ENCODE measurements at places on chromosomes 2 and 18. TPM values are rescaled to one million over a fixed set of nuclear protein-coding genes. Genes with fewer than 3 reads are reported as not detected.
A peak's percentile ranks its signal among the peaks of the same experiment; 100 is the strongest.

- H3K36me3 ChIP-seq: no peaks in the 10 kb centered on the region
- H3K27me3 ChIP-seq: no peaks in the 10 kb centered on the region
- no peak for DNase-seq
- no peak overlapping the region for H3K27ac ChIP-seq
- H3K4me1 ChIP-seq: no peaks in the 10 kb centered on the region
Observed at GRCh38 chr18:34077599-34077998, 147.1 kb downstream of the NOL4 start.

DNA sequence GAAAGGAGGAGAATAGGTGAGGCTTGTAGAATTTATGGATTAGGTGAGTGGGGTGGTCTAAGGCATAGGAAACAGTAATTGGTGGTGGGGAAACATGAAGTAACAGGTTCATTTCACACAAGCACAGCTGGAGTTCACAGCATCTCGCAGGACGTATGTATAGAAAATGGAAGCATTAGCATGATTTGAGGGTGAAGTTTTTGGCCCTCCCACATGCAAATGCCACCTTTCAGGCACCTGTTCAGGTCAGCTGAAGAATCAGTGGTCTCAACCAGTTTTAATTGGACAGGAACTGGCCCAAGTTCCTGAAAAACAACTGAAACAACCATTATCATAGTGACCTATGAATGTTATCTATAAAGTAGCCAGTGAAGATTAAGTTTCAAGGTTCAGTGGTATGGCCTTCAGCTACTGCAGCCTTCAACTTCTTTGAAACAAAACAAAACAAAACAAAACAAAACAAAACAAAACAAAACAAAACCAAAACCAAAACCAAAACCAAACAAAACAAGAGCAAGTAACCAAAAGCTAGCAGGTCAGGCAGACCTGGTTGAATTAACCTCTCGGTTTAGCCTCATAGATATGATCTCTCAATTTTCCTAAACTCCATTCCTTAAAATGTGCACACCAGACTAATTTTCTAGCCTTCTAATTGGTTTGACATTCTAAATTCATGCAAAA lies 102.1 kb upstream of the SPHKAP start:
- no peak overlapping the region for H3K4me3 ChIP-seq
- H3K4me1 ChIP-seq: no peaks in the 10 kb centered on the region
- H3K36me3 ChIP-seq: no peaks in the 10 kb centered on the region
- no peak overlapping the region for H3K27ac ChIP-seq
- no peak for DNase-seq

DNA sequence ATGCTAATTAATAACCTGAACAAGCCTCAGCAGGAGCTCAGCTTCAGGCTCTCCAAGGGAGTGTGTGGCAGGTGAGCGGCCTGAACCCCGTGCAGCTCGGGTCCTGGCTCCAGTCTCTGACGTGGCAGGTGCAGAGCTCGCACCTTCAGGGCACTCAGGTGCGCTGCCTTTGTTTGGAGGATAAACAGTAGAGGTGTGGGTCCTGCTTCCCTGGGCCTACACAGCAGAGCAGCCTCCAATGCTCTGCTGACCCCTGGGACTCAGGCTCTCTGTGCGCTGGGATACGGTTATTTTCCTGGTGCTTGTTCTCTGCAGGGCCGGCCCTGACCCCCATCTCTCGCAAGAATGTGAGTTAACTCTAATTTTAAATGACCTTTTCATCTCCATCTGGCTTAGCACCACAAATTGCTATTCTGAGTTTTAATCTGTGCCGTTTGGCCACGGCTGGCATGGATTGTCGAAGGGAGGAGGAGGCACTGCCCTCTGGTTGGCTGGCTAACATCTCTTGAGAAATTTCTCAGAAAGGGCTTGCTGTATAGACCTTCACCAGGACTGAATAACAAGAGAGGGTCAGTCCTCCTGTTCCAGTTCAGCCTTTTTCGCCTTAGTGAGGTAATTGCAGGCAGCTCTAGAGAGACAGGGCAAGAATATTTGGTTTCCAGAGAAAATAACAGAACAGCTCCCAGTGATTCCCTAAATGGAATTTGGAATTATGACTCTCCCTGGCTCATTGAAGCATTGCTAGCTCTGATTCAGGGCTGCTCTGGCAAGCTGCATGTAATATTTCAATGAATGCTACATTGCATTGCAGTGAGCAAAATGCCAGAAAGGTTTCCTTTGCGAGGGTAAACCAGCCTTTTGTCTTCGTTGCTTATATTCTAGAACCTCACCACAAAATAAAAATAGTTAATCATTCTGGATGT lies 161.8 kb downstream of the DCDC2C start:
- no peaks in the 10 kb centered on the region for H3K27me3 ChIP-seq
- no peak for DNase-seq
- H3K4me1 ChIP-seq: no peaks in the 10 kb centered on the region

DNA sequence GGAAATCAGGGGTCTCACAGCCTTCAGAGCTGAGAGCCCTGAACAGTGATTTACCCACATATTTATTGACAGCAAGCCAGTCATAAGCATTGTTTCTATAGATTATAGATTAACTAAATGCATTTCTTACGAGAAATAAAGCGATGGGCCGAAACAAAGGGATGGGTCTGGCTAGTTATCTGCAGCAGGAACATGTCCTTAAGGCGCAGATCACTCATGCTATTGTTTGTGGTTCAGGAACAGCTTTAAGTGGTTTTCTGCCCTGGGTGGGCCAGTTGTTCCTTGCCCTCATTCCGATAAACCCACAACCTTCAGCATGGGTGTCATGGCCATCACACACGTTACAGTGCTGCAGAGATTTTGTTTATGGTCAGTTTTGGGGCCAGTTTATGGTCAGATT lies 36.4 kb downstream of the TANC1 start:
- H3K4me3 ChIP-seq: no peak overlapping the region
- H3K4me1 ChIP-seq: no peaks in the 10 kb centered on the region
- H3K36me3 ChIP-seq: no peaks in the 10 kb centered on the region
- no peak for DNase-seq

DNA sequence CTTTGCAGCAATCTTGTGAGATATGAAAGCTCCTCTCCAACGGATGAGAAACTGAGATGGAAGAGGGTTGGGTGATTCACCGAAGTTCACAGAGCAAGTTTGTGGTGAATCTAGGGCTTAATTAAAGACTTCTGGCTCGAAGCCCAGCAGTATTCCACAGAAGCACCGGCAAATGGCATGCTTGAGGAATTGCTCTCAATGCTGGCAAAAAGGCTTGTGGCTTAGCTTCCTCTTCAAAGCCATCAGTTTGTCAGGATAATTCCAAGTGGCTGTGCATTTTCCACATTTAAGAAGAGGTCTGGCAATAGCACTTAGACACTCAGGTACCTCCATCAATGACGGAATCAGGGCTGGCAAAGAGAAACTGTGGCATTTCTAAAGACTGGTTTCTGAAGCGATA lies 98.7 kb upstream of the SLC66A3 start:
- peaks cover 30% of the 10 kb centered on the region for H3K27me3 ChIP-seq
- DNase-seq: no peak
- no peak overlapping the region for H3K27ac ChIP-seq
- no peak overlapping the region for H3K4me3 ChIP-seq

- DNase-seq: peak; percentile 88
- H3K4me3 ChIP-seq: peak overlapping the region; percentile 47
Observed at GRCh38 chr2:232321156-232321816, 57.3 kb upstream of the ALPP start.

DNA sequence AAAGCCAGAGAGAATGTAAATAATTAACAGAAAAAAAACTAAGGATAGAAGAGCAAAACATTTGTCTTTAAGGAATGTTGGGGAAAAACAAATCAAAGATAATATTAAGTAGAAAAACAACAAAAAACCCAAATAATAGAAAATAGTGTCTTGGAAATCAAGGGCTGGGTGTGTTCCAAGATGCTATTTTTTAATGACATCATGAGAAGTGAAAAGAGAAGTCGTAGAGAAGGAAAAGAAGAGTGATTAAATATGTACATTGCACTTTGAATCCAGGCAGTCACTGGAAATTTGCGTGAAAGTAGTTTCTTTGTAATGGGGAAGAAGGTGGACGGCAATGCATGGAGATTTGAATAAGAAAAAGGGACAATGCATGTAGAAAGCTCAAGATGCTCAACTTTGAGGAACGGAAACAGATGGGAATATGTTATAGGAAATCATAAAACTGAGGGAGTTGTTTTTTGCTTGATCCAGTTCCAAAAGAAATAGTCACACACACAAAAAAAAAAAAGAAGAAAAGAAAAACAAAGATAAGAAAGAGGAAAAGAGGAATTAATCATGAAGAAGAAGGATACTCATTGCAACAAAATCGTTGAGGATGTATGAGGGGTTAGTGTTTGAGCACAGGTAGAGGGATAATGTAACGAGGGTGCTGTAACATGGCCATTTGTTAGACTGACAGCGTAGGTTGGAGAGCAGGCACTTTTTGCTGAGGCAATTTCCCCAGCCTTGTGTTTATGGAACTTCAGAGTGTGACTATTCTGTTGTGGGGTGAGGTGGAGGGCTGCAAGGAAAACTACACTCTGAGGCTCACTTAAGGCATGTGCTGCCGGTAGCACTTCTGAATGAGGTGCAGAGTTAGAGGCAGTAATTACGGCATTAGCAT lies 184.1 kb downstream of the CALCRL start:
- H3K27me3 ChIP-seq: no peaks in the 10 kb centered on the region
- no peak for DNase-seq
- no peaks in the 10 kb centered on the region for H3K4me1 ChIP-seq
- no peak overlapping the region for H3K4me3 ChIP-seq
- no peak overlapping the region for H3K27ac ChIP-seq

DNA sequence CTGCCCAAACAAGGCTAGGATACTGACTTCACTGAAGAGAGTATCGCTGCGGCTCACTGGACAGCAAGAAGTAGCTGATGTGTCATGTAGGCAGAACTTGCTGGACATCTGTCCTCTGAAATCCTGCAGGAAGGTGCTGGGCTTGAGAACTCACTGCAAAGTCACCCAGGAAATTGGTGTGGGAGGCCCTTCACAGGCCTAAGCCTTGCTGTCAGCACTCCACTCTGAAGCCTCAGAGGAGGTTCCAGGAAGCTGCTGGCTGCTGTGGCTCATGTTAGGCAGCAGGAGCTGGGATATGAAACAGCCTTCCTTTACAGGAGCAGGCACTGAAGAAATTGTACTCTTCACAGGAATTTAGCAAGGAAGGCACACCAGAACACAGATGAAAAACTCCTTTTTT lies 88.3 kb upstream of the CCDC68 start:
- no peaks in the 10 kb centered on the region for H3K27me3 ChIP-seq
- DNase-seq: no peak
- H3K36me3 ChIP-seq: no peaks in the 10 kb centered on the region
- H3K4me1 ChIP-seq: no peaks in the 10 kb centered on the region
- no peak overlapping the region for H3K27ac ChIP-seq
- H3K4me3 ChIP-seq: no peak overlapping the region

DNA sequence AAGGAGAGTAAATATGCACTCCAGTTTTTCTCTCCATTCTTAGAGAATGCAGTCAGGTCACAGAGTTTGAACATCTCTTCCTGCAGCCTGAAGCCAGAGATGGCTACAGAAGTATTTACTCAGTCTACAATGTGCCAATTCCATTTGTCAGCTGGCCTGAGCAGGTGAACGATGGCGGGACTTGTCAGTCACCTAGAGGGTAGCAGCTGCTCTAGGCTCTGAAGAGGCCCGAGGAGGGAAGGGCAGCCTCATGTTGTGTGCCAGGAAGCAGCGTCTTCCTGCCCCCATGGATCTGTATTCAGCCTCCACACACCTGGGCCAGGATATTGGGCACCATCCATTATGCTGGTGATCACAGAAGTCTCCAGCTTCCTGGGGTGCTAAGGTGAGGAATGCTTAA lies 316.7 kb upstream of the CHAC2 start:
- DNase-seq: no peak
- no peak overlapping the region for H3K27ac ChIP-seq
- H3K36me3 ChIP-seq: no peaks in the 10 kb centered on the region
- H3K4me3 ChIP-seq: no peak overlapping the region
- H3K4me1 ChIP-seq: no peaks in the 10 kb centered on the region

DNA sequence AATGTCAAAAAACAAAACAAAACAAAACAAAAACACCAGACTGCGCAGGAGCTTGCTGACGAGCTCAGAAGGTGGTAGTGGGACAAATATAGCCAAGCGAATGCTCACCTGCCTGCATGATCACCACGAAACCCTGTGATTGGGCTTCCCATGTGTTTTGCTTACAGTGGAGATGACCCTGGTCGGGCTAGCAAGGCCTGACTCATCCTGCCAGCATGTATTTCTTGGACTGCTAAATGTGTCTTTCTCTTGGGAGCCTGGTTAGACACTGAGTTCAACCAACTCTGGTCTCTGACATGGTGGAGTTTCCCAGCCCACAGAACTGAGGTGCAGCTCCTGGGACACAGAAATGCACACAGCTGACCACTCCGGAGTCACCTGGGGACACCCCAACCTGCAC lies 30.7 kb upstream of the DUSP2 start:
- H3K36me3 ChIP-seq: no peaks in the 10 kb centered on the region
- DNase-seq: peak; percentile 16
- H3K27me3 ChIP-seq: no peaks in the 10 kb centered on the region
- H3K4me1 ChIP-seq: peaks cover 15% of the 10 kb centered on the region
- H3K4me3 ChIP-seq: no peak overlapping the region

DNA sequence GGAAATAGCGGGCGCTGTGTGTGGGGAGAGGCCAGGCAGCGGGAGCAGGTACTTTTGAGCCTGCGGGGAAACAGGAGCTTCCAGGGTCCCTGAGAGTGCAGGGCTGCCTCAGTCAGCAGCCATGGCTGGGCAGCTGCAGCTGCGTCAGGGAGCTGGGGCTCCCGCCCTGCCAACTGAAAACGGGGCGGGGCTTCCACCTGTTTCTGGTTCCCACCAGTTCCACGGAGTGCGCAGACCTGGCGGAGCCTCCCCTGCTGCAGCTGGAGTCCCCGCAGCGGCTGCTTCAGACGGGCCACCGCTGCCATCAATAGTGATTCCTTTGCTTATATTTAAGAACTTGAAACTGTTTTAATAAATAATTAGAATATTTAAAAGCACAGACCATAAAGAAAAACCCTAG lies 30.6 kb upstream of the RPRM start:
- no peaks in the 10 kb centered on the region for H3K36me3 ChIP-seq
- H3K4me1 ChIP-seq: no peaks in the 10 kb centered on the region
- peaks cover 2% of the 10 kb centered on the region for H3K27me3 ChIP-seq
- H3K4me3 ChIP-seq: no peak overlapping the region

DNA sequence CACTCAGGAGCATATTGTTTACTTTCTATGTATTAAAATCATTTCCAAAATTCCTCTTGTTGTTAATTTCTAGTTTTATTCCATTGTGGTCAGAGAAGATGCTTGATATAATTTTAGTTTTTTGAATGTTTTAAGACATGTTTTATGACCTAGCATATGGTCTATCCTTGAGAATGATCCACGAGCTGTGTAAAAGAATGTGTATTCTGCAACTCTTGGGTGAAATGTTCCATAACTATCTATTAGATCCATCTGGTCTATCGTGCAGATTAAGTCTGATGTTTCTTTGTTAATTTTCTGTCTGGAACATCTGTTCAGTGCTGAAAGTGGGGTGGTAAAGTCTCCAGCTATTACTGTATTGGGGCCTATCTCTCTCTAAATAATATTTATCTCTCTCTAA lies 83.3 kb upstream of the EPAS1 start:
- DNase-seq: no peak
- peaks cover 34% of the 10 kb centered on the region for H3K27me3 ChIP-seq
- no peaks in the 10 kb centered on the region for H3K4me1 ChIP-seq
- H3K36me3 ChIP-seq: peaks cover 26% of the 10 kb centered on the region
- H3K27ac ChIP-seq: no peak overlapping the region

The UGT1A6 gene
- not detected for total RNA-seq

The CROCC2 gene
- total RNA-seq: not detected

The CREG2 gene
- not detected for total RNA-seq
